ENCODE measurements at places on chromosomes 16 and 17. TPM values are rescaled to one million over a fixed set of nuclear protein-coding genes. Genes with fewer than 3 reads are reported as not detected.

The BCAS3 gene
- total RNA-seq: 5.9 TPM

The CES1 gene
- total RNA-seq: 0.16 TPM

The EFNB3 gene
- 3.8 TPM for total RNA-seq

The UNC13D gene
- 5.1 TPM for total RNA-seq

The DRC3 gene
- total RNA-seq: 0.33 TPM

The RTN4RL1 gene
- not detected for total RNA-seq

The KRTAP1-1 gene
- not detected for total RNA-seq

The GPRC5C gene
- 40.1 TPM for total RNA-seq

Data from mesangial cell (primary cell).